ENCODE measurements at places on chromosomes 5 and 9.

DNA sequence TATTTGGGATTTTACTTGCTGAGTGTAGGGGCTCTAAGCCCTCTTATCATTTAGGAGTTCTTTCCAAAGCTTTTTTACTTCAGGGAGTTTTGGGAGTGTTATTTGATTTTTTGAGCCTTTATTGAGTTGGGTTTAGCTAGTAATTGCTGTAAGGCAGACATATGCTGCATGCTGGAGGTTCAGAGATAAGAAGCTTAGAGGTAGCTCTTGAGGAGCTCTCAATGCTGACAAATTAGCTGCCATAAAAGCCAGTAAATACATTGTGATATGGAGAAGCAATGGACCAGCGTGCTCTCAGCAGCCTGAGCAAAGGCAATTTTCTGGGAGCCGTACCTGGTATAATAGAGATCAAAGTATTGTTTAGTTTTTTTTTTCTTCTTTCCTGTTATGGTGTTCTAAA, 11.6 kb downstream of the ARHGEF28 start:
- no peak overlapping the region for H3K4me3 ChIP-seq
- H3K27me3 ChIP-seq, result no peaks in the 10 kb centered on the region
- no peak overlapping the region for H3K27ac ChIP-seq
- H3K36me3 ChIP-seq, result no peaks in the 10 kb centered on the region

DNA sequence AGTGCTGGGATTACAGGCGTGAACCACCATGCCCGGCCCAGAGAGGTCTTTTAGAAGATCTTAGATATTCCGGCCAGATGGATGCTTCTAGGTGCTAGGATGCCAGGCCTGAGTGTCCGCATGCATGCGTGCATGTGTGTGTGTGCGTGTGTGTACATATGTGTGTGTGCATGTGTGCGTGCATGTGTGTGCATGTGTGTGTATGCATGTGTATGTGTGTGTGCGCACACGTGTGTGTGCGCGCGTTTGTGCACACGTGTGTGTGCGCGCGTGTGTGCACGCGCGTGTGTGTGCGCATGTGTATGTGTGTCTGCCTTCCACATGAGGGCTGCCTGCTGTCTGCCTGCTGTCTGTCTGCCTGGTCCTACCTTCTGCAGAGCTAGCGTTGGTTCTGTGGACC, 88.0 kb upstream of the FCN2 start:
- no peaks in the 10 kb centered on the region for H3K27me3 ChIP-seq
- H3K4me3 ChIP-seq, result no peak overlapping the region
- no peak overlapping the region for H3K27ac ChIP-seq
- H3K36me3 ChIP-seq, result no peaks in the 10 kb centered on the region

GRCh38 chr5:167460449-167461020, 830.9 kb upstream of the WWC1 start:
- no peak for DNase-seq
- no peak overlapping the region for H3K27ac ChIP-seq
- H3K36me3 ChIP-seq, result no peaks in the 10 kb centered on the region
- H3K4me3 ChIP-seq, result no peak overlapping the region

- no peak for DNase-seq
- H3K27ac ChIP-seq, result no peak overlapping the region
- H3K36me3 ChIP-seq, result no peaks in the 10 kb centered on the region
- no peaks in the 10 kb centered on the region for H3K4me1 ChIP-seq
- H3K27me3 ChIP-seq, result no peaks in the 10 kb centered on the region
Observed at GRCh38 chr5:148991566-148991965, 71.3 kb downstream of the SH3TC2 start.

DNA sequence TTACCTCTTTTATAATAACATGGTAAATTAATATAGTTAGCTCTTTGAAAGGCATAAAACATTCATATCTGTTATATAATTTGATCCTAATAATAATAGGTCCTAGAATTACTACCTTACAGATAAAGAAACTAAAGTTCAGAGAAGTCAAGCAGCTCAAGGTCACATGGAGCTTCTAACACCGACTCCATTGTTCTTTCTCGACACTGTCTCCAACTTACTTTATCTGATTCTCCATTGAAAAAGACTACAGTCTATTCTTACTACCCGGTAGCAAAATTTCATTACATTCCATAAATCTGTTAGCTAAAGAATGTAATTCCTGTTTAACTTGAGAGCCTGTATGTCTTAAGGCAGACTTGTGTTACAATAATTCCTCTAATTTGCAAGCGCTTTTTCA, 96.3 kb upstream of the TMEM161B start:
- H3K27ac ChIP-seq, result no peak overlapping the region
- no peaks in the 10 kb centered on the region for H3K36me3 ChIP-seq
- H3K4me1 ChIP-seq, result peaks cover 2% of the 10 kb centered on the region
- no peak overlapping the region for H3K4me3 ChIP-seq

DNA sequence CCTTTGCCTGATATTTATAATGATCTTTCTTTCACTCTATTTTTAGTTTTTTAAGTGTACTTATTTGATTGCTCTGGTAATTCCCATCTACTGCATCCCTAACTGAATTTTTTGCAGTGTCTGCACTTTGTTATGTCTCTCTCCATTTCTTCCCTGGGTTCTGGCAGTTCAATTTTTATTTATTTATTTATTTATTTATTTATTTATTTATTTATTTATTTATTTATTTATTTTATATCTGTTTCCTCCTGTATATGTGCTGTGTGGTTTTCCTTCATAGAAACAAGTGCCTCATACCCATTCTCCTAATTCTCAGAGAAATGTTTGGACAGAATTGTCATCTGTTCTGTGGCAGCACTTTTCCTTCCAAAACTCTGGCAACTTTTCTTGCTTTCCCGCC, 2370.8 kb upstream of the WWC1 start:
- no peak for DNase-seq
- no peaks in the 10 kb centered on the region for H3K36me3 ChIP-seq
- H3K4me1 ChIP-seq, result no peaks in the 10 kb centered on the region
- H3K27ac ChIP-seq, result no peak overlapping the region

DNA sequence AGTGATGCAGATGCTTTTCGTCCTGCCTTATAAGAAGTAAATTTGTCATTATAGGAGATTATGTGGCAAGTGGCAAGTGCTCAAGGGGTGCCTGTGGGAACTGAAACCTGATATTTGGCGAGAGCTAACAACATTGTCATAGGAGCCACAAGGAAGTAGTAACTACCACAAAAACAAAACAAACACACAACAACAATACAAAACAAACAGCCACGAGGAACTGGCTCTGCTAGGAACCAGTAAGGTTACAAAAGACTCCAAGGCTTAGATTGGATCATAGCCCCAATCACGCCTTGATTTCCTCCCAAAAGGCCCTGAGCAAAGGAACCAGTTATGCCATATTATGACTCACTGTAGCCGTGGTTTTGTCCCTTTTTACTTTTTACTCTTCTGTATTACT, 1045.2 kb downstream of the CDH12 start:
- no peak for DNase-seq
- no peak overlapping the region for H3K4me3 ChIP-seq
- H3K4me1 ChIP-seq, result no peaks in the 10 kb centered on the region

- H3K27me3 ChIP-seq, result peaks cover 6% of the 10 kb centered on the region
- H3K36me3 ChIP-seq, result no peaks in the 10 kb centered on the region
- H3K27ac ChIP-seq, result peak overlapping the region; percentile 26
- peak overlapping the region; percentile 78 for H3K4me3 ChIP-seq
Observed at GRCh38 chr9:99103901-99104458, 933 bp upstream of the TGFBR1 start.

DNA sequence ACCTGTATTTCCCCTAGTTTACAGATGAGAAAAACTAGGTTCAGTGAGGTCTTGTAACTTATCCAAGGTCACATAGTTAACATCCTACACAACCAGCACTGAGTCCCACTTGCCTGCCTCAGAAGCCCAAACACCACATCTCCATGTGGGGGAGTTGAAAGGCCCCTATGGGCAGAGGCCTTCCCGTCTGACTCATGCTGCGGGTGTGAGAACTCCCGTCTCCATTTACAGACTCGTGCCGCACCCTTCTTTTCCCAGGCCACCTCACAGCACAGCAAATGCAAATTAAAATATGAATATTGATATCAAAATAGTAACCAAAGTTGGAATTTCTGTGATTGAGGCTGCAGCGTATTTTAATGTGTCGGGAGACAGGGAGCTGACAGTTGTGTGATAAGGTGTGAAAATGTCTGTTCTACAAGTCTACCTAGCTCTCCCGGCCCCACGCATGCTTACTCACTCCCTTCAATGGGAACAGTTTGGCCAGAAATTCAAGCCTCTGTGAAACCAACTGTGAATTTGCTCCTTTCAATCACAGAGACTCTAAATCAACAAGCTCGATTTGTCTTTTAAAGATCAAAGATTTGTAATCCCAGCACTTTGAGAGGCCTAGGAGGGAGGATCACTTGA, 90.1 kb downstream of the CRB2 start:
- peaks cover 32% of the 10 kb centered on the region for H3K4me1 ChIP-seq
- no peak overlapping the region for H3K27ac ChIP-seq
- no peaks in the 10 kb centered on the region for H3K27me3 ChIP-seq
- no peaks in the 10 kb centered on the region for H3K36me3 ChIP-seq
- H3K4me3 ChIP-seq, result no peak overlapping the region
- DNase-seq, result no peak

DNA sequence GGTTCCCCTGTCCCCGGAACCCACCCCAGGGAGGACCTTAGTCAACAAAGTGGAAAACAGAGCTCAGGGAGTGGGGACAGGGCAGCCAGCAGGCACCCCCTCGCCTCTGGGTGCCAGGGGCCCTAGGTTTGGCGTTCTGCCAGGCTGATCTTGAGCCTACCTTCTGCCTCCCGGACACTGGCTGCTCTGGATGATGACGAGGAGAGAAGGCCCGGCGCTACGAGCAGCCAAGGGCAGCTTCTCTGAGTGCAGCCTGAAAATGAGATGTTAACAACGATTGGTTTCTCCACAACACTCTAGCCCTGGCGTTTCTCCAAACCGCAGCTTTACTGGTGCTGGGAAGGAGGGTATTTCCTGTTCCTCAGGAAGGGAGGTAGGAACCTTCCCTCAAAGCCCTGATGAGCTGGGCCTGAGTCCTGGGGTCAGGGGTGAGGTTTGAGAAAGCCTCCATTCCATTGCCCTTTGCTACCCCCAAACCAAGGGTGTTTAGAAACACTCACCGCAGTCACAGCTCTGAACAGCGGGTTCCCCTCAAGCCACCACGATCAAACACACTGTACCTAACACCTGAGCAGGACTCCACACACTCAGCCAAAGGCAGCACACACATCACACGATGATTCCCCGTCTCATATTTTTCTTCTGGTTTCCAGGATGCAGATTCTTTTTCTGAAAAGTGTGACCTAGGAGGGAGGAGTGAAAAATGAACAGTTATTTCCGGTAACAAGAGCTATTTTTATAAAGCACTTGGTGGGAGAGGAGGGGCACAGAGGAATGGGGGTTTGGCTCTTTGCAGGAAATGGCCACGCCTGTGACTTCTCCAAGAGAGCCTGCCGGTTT, at the start of gene STING1:
Gene STING1 (minus strand): TSS at position 709 of the 840 bp plus-strand sequence. CDS start 1,054 bp downstream, outside the sequence.
- H3K4me1 ChIP-seq, result peaks cover 6% of the 10 kb centered on the region
- H3K27ac ChIP-seq, result no peak within 1 kb of the TSS
- H3K36me3 ChIP-seq, result no peaks in the 10 kb centered on the region

GRCh38 chr9:36007316-36007708, 29.4 kb upstream of the RECK start:
- no peak for DNase-seq
- H3K27me3 ChIP-seq, result peaks cover 26% of the 10 kb centered on the region
- H3K4me1 ChIP-seq, result no peaks in the 10 kb centered on the region
- no peak overlapping the region for H3K27ac ChIP-seq

DNA sequence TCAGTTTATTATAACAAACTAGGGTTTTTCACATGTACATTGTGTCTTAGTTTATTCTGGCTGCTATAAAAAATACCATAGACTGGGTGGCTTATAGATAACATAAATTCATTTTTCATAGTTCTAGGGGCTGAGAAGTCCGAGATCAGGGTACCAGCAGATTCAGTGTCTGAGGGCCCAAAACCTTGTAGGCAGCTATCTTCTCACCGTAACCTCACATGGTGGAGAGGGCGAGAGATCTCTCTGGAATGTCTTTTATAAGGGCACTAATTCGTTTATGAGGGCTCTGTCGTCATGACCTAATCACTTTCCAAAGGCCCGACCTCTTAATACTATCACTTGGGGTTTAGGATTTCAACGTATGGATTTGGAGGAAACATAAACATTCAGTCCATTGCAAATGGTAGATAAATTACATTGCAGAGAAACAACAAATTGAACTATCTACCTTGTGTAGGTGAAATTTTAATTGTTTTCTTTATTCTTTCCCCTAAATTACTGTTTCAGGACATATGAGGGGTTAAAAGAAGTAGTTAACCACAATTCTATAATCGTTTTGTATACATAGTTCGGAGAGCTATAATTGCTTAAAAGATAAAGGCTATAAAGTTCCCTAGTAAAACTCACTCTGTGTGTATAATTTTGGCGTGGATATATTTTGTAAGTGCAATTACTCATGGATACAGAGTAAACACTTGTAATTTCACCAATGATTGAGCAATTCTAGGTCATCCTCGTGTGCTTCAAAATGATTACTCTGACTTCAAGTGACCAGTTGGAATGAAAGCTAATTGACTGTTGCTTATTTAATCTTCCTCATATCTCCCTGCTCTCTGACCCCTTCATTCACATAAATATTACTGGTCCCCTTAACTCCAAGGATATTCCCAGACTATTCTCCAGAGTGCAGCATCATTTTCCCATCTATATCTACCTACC, 247.5 kb upstream of the TMEM161B start:
- no peaks in the 10 kb centered on the region for H3K36me3 ChIP-seq
- DNase-seq, result no peak
- H3K4me1 ChIP-seq, result no peaks in the 10 kb centered on the region

DNA sequence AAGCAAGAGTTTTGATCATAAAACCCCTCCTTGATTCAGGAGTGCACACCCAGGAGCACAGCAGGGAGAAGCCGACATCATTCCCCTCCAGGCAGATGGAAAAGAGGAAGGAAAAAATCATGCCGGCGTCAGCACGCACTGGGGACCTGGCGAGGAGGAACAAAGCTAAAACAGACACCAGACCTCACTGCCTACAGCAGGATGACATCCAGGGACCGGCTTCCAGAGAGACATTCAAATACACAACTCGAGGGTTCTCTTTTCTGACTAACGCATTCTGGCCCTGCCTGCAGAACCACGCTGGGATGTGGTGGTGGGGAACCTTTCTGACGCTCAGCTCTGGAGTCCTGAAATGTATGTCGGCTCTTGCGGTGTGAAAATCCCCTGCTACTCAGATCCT, 2.7 kb downstream of the UBAC1 start:
- H3K4me1 ChIP-seq, result peaks cover 16% of the 10 kb centered on the region
- DNase-seq, result no peak
- H3K27me3 ChIP-seq, result no peaks in the 10 kb centered on the region
- H3K36me3 ChIP-seq, result peaks cover 3% of the 10 kb centered on the region
- H3K27ac ChIP-seq, result no peak overlapping the region

- no peak for DNase-seq
- H3K36me3 ChIP-seq, result no peaks in the 10 kb centered on the region
- H3K27ac ChIP-seq, result no peak overlapping the region
- H3K4me3 ChIP-seq, result no peak overlapping the region
Observed at GRCh38 chr9:25813478-25813877, 135.2 kb upstream of the TUSC1 start.

GRCh38 chr9:8429157-8429556, 629.6 kb upstream of the DMAC1 start:
- H3K4me3 ChIP-seq, result no peak overlapping the region
- no peak for DNase-seq
- no peaks in the 10 kb centered on the region for H3K27me3 ChIP-seq
- no peaks in the 10 kb centered on the region for H3K36me3 ChIP-seq
- no peaks in the 10 kb centered on the region for H3K4me1 ChIP-seq
- H3K27ac ChIP-seq, result no peak overlapping the region

All from neuronal stem cell (in vitro differentiated cells).